Muscle of arm (tissue), 14 donors: ENCODE measurements at places on chromosomes 6 and 20.

DNA sequence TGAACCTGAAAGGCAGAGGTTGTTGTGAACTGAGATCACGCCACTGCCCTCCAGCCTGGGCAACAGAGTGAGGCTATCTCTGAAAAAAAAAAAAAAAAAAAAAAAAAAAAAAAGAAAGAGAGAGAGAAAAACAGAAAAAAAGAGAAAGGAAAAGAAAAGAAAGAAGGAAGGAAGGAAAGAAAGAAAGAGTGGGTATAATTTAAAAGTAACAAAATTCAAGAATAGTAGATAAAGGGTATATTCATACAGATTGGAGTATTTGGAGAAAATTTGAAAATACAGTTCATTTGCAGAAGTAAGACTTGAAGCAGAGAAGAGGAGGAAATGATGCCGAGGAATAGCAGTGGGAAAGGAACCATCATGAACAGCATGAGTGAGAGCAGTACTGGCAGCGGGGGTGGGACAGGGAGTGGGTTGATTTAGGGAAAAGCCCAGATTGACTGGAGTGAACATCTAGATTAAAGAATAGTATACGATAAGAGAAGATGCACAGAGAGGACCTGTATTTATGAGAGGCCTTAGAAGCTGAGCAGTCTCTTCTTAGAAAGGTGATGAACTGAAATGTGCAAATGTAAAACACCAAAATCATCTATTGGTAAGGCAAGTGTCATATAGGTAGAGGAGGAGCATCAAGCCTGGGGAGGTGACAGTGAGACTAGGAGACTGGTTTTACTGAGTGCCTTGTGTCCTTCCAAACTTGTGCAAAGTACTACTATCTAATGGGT, 17.8 kb upstream of the HLA-DRB1 start:
- DNase-seq: no peak

GRCh38 chr6:44285552-44286284, 15.5 kb downstream of the TMEM151B start:
- no peak for DNase-seq

DNA sequence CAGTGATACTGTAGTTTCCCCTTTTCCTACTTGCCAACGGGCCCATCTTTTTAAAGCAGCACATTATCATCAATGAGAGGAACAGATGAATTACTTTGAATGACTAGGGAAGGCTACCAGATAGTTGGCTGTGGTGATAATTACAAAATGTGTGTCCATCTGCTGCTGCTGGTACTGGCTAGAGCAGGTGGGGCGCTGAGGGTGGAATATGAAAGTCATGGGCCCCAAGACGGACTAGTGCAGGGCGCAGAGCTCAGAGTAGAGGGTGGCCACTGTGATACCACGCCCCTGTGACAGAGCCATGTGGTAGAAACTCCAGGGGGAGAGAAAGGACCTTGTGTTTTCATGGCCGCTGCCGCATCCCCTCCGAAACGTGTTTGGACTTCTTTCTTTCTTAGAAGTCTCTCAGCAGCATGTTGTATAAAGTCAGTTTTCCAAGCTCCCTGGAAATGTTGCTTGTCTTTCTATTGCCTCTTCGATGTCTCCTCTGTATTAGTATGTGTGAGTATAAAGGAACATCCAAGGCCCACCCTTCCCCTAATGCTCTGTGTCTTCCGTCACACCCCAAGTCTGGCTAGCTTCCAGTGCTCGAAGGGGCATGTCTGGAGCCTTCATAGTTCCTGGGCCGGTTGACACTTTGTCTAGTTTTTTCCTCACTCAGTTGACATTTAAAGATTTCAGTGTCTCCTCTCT, 88.1 kb downstream of the PPP1R14C start:
- DNase-seq: no peak

- no peak for DNase-seq
These were observed 34.9 kb upstream of the LOC128125822 start for GRCh38 chr6:63537201-63537958.

GRCh38 chr20:59184880-59185447, 21.3 kb downstream of the ZNF831 start:
- DNase-seq: no peak

- no peak for DNase-seq
These were observed 187.6 kb upstream of the CEP162 start for GRCh38 chr6:84415068-84415467.

DNA sequence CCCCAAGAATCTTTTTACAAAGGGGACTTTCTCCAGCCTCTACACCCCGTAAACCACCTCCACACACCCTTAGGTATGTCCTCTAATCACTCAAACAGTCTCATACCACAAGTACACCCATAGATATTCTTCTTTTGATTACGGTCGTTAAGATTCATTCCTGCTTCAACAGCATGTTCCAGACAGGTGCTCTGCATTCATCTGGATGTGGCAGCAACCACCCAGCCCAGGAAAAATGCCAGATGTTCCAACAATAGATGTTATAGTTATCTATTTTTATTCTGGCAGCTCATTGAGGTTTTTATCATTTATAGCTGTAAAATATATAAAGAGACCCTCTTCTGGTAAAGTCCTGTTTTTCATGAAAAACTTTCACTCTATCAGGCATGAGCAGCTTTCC, 60.7 kb downstream of the SIM1 start:
- no peak for DNase-seq

- DNase-seq: peak; percentile 49
These were observed at the start of gene CPXM1 for GRCh38 chr20:2800521-2801285. CPXM1 (minus strand) TSS chr20:2800627; CDS start chr20:2800572, 55 bp downstream.

GRCh38 chr20:33751775-33752174, 20.0 kb downstream of the ZNF341 start:
- DNase-seq: no peak

DNA sequence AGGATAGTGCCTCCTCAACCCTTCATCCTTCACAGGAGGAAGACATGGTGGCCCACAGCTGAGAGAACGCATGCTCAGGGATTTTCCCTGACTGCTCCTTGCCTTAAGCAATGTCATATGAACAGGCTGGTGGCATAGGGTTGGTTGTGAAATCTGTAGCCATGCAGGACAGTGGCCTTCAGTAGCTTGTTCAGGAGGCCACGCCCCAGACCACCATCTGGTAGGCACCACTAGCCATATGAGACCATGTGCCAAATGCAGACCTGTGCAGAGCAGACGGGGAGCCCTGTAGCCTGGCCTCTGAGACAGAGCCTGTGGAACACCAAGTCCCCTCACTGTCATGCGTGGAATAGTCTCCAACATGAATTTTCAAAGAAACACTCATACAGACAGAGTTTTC, 76.5 kb downstream of the ADTRP start:
- no peak for DNase-seq

- DNase-seq: no peak
These were observed 22.0 kb upstream of the KIF25 start for GRCh38 chr6:167975458-167975857.

DNA sequence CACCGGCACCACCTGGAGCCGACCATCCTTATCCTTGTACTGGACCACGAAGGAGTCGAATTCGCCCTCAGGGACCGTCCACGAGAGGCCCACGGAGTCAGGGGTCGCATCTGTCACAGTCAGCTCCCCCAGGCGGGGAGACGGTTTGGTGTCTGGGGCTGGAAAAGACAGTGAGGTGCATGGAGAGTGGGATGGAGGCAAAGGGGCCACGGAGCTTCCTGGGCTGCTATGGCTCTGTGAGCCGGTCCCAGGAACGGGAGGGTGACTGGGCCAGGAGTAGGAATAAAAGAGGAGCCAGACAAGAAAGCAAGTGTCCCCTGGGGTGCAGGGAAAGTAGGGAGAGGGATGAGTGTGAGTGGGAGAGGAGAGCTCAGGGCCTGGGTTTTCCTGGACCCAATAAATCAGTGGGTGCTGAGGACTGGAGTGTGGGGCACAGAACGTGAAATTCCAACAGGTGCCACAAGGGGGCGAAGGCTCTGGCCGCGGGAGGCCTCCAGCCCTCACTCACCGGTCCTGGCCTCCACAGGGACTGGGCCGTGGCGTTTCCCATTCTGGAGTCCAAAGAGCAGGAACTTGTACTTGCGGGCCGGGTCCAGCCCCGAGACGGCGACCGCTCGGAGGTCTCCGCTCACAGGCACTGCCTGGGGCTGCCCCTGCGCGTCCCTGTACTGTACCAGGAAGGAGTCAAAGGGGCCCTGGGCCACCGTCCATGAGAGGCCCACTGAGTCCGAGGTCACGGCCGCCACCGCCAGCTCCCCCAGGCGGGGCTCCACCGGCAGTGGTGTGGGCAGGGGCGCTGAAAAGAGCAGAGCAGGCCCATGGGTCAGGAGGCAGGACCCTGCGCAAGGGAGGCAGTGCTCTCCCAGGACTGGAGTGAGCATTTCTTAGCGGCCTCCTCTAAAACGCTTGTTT, 9.9 kb downstream of the CYP21A2 start:
- peak; percentile 72 for DNase-seq

DNA sequence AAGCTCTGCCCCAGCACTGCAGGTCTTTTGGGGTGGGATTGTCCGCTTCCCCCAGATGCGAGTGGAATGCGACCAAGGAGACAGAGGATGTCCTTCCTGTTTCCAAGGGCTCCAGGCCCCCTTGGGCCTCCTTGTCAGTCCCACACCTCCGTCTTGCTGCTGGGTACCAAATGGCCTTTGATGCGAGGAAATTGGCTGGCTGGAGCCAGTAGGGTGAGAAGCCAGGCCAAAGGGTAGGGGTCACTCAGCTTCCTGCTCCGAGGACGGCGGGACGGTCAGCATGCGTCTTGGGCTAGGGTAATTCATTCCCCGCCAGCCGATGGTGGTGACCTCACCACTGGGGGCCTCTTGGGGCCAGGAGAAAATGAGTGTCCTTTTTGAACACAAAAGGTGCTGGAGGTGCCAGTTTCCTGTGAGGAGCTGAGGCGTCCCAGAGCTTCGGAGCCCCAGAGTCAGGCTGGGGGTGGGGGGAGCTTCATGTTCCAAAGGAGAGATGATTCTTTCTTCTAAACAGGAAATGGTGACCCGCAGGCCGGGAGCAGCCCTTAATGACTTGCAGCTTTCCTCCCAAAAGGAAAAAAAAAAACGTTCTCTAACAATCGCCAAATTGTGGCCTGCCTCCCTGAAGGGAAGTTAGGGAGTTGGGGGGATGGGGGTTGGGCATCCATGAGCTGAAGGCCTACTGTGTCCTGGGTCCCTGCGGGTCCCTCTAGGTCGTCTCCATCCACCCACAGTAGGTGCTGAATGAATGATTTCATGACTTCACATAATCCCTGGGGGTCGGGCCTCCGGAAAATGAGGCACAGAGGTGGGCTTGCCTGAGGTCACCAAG, 6.7 kb downstream of the SNAI1 start:
- DNase-seq: peak; percentile 67

GRCh38 chr6:69216127-69216526, 580.7 kb downstream of the LMBRD1 start:
- DNase-seq: no peak

GRCh38 chr6:313087-313486, 20.8 kb downstream of the DUSP22 start:
- no peak for DNase-seq

- DNase-seq: no peak
These were observed 37.8 kb downstream of the DUSP22 start for GRCh38 chr6:329888-330691.

- DNase-seq: no peak
These were observed 12.4 kb upstream of the LRFN2 start for GRCh38 chr6:40599555-40599954.

DNA sequence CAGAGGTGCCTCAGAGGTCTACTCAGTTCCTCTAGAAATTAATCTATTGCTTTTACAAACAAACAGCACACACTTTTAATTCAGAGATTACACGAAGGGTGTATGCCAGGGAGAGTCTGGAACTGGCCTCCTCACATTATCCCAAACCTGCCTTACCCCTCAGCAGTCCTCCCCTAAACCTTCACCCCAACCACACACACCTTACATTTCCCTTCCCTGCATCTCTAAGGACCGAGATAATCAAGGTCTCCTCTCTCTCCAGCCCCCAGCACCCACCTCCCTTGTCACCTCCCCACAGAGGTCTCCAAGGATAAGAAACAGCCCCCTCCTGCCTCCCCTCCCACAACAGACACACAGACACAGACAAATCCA, 6.1 kb downstream of the HLA-DRB1 start:
- no peak for DNase-seq

DNA sequence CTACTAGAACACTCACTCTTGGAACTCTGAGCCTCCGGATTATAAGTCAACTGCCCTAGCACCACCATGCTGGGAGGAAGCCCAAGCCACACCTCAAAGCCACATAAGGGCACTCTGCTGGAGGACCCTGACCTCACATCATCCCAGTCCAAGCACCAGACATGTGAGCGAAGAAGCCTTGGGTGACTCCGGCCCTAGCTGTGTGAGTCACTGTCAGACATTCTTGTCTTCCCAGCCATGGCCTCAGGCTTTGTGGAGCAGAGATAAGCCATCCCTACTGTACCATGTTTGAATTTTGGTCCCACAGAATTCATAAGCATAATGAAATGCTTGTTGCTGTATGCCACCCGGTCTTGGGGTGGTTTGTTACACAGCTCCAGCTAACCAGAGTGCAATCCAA, 247.7 kb downstream of the SOD2 start:
- DNase-seq: no peak

GRCh38 chr6:52271852-52272460, 12.6 kb downstream of the MCM3 start:
- no peak for DNase-seq

GRCh38 chr6:30720738-30721197, 616 bp downstream of the TUBB start:
- DNase-seq: peak; percentile 61

GRCh38 chr6:34969662-34970265, 80.7 kb downstream of the ANKS1A start:
- DNase-seq: no peak

- peak; percentile 52 for DNase-seq
These were observed 294.0 kb downstream of the SOX4 start for GRCh38 chr6:21887231-21888185.

- DNase-seq: no peak
These were observed 7.0 kb downstream of the TMEM200A start for GRCh38 chr6:130372786-130373185.

- no peak for DNase-seq
These were observed 307.3 kb downstream of the SYNE1 start for GRCh38 chr6:152329638-152330448.

DNA sequence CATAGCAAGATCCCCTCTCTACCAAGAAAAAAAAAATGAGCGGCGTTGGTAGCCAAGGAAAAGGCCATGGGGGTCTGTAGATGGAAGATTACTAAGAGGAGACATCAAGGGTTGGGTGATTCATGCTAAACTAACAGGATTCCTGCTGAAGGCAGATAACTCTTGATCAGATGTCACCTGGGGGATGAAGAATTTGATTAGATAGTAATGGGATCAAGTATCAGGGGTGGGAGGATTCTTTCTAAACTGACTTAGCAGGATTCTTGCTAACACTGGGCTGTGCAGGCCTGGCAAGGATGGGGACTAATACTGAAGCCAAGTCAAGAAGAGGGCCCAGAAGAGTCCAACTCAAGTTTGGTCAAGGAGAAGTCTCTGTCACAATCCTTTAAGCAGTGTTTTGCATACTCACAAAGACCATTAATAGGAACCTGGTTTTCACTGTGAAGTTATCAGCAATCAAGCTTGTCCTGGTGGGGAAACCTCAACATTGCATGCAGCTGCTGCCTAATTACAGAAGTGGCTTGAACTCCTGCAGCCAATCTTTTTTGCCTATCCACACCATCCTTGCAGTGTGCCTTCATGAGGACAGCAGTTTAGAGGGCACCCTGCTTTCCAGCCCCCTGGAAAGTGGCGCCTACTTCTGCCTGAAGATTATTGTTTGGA, 61.3 kb downstream of the ANKRD6 start:
- DNase-seq: no peak

- no peak for DNase-seq
These were observed 59.2 kb downstream of the TNFAIP3 start for GRCh38 chr6:137926207-137926731.
